ENCODE measurements at places on chromosomes 5 and 9.
A peak's percentile ranks its signal among the peaks of the same experiment; 100 is the strongest.

GRCh38 chr5:141760193-141760592, 78.2 kb upstream of the ARAP3 start:
- DNase-seq: no peak

DNA sequence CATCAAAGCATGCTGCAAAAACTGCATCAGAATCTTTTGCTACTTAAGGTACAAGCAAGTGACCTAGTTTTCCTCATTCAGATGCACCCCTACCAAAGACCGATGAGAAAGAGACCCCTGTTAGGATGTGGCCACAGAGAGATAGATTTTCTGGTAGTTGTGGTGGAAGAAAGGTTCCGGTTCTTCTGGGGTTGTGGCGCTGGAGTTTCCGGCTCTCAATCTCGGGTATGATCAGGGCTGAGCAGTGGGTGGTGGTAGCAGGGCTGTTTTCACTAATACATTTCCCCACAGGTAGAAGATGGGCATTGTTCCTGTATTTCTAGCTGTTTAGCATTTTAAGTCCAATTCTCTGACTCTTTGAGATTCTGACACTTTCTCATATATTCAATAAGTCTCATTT, 58.4 kb downstream of the PCSK1 start:
- peak; percentile 5 for DNase-seq

GRCh38 chr5:73117088-73117740, 3.2 kb upstream of the TMEM171 start:
- no peak for DNase-seq

GRCh38 chr5:154262342-154262741, 71.8 kb downstream of the GALNT10 start:
- no peak for DNase-seq

DNA sequence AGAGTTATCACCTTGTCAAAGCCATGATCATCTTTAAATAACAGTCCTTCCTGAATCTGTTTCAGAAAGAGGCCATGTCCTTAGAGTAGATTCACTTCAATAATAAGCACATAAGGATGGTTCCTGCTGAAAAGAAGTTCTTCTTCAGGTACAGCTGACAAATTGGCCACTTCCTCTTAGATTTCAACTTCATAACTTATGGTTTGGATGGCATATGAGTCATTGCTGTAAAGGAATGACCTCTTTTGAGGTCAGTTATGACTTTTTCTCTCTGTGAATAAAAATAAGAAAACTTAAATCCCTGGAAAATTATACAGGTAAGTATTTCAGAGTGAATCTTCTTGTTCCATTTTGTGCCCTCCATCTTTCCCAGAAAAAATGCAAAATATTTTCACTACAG, 555.3 kb upstream of the ZNF462 start:
- DNase-seq: no peak

DNA sequence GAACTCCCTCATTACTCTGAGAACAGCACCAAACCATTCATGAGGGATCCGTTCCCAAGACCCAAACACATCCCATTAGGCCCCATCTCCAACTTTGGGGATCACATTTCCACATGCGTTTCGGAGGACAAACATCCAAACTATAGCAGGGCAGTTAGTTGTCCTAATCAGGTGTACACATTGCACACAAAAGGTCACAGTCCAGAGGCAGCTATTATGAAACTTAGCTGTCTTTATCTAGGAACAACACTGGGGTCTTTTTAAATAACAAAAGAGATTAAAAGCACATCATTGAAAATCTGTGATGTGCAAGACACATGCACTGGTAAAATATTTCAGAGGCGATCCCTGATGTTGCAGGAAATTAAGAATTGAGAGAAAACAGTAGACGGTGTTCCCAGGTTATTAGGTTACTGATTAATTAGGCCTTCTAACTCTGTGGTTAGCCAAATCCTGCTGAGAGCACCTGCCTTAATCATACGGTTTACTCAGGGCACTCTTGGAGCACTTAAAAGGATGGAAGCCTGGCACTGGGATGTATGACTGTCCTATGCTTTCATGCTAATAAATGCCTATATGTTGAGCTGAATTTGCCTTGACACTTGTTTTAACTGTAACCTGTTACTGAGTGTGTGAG, 1574.5 kb upstream of the WWC1 start:
- no peak for DNase-seq

GRCh38 chr5:146947181-146947941, 68.8 kb upstream of the PPP2R2B start:
- no peak for DNase-seq

- DNase-seq: no peak
Observed at GRCh38 chr5:62671479-62671878, 92.9 kb downstream of the LRRC70 start.

DNA sequence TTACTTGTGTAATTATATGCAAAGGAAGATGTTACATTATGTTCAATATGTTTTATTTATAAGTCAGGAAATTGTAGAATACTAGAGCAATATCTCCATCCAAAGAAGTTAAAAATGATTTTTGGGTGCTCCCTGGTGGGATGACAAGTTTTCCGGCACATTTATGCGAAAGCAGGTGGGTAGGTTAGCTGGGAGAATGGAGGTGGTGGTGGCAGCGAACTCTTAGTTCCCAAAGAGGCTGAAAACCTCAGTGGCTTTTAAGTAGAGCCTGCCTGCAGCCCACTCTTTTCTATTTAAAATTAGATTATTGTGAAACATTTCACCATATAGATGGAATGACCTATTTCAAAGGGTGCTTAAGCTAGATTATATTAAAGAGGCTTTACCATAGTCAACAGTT, 51.8 kb downstream of the ANKRD33B start:
- DNase-seq: no peak

DNA sequence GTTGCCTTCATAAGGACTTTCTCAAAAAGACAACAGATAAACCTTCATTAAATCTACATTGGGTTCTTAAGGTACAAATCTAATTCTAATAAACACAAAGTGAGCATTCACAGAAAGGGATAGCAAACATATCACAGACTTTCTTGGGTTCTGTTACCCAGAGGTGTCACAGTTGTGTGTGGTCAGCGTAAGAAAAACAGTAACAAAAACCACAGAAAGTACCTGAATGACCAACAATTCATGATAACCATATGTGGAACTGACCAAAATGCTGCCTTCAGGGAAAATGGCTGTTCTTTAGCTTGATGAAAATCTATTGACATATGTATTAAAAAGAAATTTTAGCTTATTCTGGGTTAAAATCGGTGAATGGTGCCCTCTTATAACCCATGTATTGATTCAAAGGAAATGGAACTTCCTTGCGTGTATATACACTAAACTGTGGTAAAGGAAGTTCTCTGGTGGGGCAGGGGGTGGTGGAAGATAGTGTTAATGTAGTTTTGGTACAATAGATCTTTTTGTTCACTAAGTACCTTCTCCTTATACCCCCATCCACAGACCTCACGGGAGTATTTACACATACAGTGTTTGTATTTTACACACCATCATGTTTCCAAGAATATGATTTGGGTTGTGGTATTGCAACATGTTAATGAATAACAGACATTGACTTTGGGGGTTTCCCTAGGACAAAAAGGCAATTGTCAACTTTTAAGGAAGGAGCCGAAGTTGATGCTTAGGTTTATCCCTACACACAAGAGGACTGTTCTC, 152.5 kb downstream of the APBA1 start:
- no peak for DNase-seq

All from T-cell (primary cell).